ENCODE measurements at places on chromosomes 6 and 20. TPM values are rescaled to one million over a fixed set of nuclear protein-coding genes. Genes with fewer than 3 reads are reported as not detected.
A peak's percentile ranks its signal among the peaks of the same experiment; 100 is the strongest.

DNA sequence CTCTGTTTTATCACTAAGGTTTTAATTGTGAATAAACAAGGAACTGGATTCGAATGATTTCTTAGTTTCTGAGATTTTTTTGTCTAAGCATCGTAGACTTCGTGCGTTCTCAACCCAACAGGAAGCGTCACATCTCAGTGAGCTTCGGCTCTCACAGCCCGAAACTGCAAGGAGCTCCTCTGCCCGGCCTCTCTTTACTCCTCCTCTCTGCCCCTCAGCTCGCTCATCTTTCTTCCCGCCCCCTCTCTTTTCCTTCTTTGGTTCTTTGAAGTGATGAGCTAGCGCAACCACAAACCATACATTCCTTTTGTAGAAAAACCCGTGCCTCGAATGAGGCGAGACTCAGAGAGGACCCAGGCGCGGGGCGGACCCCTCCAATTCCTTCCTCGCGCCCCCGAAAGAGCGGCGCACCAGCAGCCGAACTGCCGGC is 480 bp upstream of the NT5E start:
- peak; percentile 42 for DNase-seq

- DNase-seq, result peak; percentile 16
Observed at GRCh38 chr6:168100803-168101589, 22.0 kb upstream of the FRMD1 start.

The ECI2 gene
- 84.1 TPM for total RNA-seq

GRCh38 chr6:33981421-33981820 is 164.5 kb downstream of the GRM4 start:
- DNase-seq, result no peak

DNA sequence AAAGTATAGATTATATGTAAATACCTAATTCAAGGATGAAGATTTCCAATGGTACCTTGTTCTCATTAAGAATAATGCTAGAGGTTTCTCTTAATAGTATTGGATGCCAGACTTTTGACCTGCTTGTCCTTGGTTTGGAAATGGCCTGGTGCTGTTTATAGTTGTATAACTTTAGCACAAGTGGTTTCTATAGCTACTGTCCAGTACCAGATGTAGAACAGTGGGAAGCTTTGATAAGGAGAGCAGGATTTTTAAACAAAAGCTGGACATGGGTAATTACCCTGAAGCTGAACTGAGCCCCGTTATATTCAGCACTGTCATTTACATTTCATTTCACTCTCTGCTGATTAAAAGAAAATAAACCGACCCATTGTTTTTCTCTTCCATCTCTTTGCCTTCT is 43.7 kb downstream of the TRMT11 start:
- DNase-seq, result no peak

The DSP gene
- total RNA-seq, result 198 TPM

DNA sequence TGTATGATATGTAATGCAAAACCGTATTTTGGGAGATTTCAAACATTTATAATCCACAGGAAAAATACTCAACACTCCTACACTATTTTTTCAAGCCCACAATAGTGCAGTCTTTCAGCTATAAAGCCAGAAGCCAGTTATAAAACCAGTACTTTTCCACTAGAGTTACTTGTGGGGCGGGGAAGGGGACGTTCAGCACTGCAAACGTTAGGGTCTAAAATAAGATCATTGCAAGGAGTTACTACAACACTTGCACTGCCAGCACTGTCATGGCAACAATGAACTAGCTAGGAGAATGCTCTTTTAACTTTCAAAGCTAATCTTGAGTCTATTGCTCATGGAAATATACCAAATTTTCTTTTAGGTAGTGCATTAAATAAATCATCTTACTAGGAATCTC is 14.7 kb downstream of the SESN1 start:
- DNase-seq, result peak; percentile 55

DNA sequence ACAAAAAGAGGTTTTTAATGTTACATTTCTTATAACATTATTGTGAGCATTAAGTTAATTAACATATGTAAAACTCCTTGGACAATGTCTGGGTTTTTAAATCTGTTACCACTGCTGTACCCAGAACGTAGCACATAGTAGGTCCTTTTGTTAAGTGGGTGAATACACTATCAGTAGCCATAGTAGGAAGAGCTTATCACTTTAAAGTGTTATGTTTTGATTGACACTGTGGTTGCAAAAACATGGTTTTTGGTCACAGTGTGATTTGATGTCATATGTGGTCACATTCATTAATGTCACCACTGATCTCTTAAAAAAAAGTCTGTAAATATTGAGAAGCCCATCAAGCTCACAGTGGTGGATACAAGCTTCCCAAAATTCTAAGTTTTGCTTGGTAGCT is 160.7 kb downstream of the PLCB1 start:
- DNase-seq, result no peak

GRCh38 chr20:48657426-48658197 is 170.2 kb downstream of the PREX1 start:
- peak; percentile 66 for DNase-seq

DNA sequence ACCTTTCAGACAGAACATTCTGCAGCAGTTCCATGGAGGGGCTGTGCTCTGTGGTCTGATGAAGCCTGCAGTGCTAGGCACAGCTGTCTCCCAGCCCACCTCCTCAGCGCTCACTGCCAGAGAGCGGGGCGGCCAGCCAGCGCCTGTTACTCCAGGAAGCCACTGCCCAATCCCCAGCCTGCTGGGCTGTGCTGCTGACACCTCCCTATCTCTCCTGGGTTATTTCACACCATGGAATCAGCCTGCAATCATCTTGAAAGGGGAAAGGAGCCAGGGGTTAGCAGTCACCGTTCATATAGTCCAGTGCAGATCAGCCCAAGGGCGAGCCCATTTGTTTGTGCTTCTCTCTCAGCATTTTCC is 46.3 kb upstream of the NHSL1 start:
- DNase-seq, result peak; percentile 87

- DNase-seq, result no peak
Observed at GRCh38 chr20:53330601-53331140, 263.0 kb downstream of the ZNF217 start.

GRCh38 chr20:47438464-47439381 is 63.0 kb upstream of the NCOA3 start:
- DNase-seq, result no peak

The KHDRBS2 gene
- total RNA-seq, result not detected

DNA sequence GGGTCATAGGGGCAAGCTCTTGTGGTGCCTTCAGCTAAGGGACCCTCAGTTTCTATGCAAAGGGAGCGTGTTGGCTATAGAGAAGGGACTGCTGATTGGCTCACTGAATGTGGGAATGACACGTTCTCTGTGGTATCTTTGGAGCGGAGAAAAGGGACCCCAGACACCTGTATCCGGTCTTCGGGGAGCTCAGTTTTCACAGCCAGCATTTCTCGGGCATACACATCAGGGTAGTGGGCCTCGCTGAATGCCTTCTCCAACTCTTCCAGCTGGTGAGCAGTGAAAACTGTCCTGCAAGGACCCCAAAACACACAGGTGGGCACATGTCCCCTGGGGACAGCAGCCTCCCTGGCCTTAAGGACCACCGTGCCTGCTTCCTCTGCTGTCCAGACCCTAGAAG is 3.3 kb downstream of the VSX1 start:
- no peak for DNase-seq

DNA sequence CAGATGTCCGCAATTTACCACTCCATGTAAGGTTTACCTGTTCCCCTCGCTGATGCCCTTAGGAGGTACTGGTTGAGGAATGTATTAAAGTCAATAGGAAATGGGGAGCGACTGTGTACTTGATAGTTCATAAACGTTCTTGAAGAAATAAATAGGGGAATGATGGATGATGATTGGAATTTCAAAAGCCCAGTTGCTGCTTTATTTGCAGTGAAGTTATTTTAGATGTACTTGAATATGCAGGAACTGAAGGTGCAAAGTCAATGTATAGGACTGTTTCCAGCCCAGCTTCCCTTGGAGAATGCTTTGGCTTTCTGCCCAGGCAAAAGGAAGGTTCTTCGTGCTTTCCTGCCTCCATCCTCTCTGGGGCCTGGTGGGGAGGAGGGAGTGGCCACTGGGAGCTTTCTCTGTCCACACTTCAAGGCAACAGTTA is 19.8 kb downstream of the ADGRF5 start:
- no peak for DNase-seq

GRCh38 chr6:25007269-25007699 is 71.5 kb upstream of the RIPOR2 start:
- DNase-seq, result no peak

The MYLK4 gene
- 1.6 TPM for total RNA-seq

DNA sequence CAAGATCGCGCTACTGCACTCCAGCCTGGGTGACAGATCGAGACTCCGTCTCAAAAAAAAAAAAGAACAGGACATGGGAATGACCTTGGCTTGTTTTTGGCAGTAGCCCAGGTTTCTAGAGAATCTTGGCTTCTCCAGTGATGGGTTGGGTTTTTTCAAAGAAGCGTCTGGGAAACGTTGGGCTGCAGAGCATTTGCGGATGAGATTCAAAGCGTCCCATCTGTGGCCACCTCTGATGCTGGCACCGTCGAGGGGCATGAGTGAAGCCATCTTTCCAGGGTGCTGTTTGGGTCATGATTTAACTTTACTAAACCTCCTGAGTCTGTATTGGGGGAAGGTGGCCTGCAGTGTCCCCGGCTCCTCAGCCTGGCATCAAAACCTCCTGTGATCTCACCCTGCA is 43.2 kb upstream of the SRF start:
- no peak for DNase-seq
